ENCODE measurements at places on chromosomes 5 and 9.
A peak's percentile ranks its signal among the peaks of the same experiment; 100 is the strongest.

DNA sequence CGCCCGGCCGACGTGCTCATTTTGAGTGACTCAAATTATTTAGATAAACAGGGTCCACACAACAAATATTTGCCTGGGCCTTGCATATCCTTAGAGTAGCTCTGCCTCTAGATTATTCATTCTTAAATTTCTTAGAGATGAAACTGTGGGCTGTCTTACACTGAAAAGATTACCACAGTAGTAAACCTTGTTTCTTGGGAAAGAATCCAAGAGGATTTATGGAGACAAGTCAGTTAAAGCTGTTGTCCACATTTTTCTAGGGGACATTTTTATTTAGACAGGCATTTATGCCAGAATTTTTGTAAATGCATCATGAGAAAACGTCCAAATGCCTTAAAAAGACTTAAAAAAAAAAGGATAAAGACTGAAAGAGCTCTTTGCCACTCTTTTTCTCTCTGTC lies 32.6 kb upstream of the RANBP3L start:
- no peak for DNase-seq

GRCh38 chr9:1794547-1795270 lies 220.4 kb upstream of the SMARCA2 start:
- DNase-seq: no peak

GRCh38 chr9:130290291-130291181 lies 25.0 kb downstream of the HMCN2 start:
- DNase-seq: no peak

- no peak for DNase-seq
Observed at GRCh38 chr9:83665580-83666200, 42.1 kb downstream of the UBQLN1 start.

- DNase-seq: no peak
Observed at GRCh38 chr9:600006-600405, 241.5 kb upstream of the DMRT1 start.

DNA sequence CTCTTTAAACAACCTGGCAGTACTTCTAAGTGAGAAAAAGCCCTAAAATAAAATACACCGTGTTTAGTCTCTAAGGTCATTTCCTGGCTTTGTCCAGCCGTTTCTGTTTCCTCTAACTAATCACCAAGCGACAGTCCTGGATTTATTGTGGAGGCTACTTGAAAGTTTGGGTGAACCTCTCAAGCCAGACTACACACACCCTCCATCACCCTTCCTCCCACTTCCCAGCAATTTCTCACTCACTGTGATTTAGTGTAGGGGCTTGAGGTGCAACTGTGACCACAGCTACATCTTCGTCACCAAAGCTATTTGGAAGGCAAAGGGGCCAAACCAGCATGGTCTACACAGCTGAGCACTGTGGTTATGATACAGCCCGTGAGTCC lies 240.0 kb upstream of the SLC24A2 start:
- no peak for DNase-seq

DNA sequence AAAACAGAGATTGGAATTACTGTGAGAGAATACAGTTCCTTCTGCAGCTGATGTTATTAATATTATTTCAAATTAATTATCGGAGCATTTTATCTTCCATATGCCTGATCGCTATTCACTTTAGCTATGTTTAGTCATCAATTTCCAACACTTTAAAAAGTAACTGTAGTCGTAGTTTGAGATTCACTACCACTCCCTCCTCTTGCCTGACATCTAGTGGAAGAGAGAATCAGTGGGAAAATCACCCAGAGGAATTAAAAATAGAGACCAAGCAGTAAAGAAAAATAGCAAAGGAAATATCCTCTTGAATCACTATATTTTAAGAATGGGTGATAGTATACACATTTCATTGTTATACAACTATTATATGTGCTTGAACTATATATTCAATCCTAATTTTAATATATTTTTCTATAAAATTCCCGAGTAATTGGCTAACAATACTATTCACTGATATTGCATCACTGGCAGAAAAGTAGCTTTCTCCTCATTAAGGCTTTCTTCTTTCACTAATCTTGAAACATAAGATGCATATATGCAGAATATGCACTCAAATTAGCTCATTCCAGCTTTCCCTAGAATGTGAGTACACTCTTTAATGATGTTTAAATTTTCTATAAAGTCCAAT lies 708.7 kb downstream of the CDH9 start:
- DNase-seq: no peak

- DNase-seq: no peak
Observed at GRCh38 chr9:130323051-130323745, 57.6 kb downstream of the HMCN2 start.

DNA sequence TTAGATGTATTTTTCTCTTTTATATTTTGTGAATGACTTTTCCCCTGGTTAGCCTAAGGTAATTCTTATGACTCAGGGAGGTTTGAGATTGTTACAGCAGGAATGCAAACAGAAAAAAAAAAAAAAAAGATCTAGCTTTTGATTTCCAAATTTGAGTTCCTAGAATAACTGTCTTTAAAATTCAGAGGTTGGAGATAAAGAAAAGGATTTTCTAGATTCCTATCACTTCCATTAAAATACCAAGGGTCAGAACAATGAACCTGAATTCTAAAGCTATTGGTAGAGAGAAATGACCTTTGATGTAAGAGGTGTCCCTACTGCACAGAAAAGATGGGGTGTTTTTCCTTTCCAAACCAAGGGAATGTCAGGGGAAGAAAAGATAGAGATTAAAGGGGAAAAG lies 262.5 kb downstream of the DOCK8 start:
- no peak for DNase-seq

DNA sequence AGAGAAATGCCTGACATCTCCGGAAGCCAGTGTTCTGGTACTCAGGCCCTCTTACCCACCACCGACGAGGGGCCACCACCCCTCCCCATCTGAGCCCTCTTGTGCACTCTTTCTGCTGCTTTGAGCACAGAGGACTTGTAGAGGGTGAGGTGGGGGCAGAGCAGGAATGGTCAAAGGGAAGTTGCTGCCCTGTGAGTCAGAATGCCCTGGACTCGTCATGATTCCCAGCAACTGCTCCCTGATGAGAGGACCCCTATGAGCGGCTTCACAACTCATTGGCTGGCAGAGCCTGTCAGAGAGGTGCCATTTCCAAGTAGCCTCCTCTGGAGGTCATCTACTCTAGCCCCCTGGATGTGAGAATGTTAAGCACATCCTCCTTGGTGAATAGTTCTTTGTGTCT lies 845 bp downstream of the ECSCR start:
- no peak for DNase-seq

- DNase-seq: no peak
Observed at GRCh38 chr9:129252937-129253802, 75.1 kb upstream of the IER5L start.

DNA sequence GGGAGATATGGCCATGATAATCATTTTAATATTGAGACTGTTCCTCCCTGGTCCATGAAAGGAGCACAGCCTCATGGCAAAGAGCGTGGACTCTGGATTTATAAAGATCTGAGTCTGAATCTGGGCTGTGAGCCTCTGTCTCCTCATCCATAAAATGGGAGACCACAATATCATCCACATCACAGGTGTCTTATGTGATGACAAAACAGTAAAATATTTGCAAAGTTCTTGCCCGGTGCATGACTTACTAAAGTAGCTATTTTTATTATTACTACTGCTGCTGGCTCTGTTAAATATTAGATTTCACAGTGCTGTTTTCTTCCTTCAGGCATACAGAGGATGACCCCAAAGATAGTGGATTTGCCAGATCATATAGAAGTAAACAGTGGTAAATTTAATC lies 74.1 kb downstream of the TEK start:
- no peak for DNase-seq

- no peak for DNase-seq
Observed at GRCh38 chr5:140557965-140558364, 692 bp upstream of the SRA1 start.

- DNase-seq: no peak
Observed at GRCh38 chr5:33611877-33612276, 171.1 kb downstream of the TARS1 start.

DNA sequence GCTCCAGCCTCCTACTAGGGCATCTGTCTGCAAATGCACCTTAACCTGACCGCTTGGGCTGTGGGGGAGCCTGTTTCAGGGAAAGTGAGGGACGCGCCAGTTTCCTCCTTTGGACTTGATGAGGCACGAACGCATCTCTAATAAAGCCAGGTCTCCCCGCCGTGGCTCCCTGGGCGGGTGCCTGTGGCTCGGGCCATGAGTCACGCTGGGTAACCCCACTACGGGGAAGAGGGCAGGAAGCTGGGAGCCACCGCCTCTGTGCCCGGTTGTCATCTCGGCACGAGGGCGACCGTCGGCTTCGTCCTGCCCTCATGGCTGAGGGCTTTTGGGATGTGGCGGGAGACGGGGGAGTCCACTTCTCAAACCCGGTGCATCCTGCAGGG lies 12.1 kb downstream of the NOTCH1 start:
- DNase-seq: peak; percentile 79

- no peak for DNase-seq
Observed at GRCh38 chr9:133119846-133120500, 1.1 kb downstream of the RALGDS start.

- DNase-seq: no peak
Observed at GRCh38 chr5:4189317-4189716, 593.7 kb downstream of the IRX1 start.

GRCh38 chr5:61311056-61311610 lies 20.9 kb upstream of the ZSWIM6 start:
- no peak for DNase-seq

GRCh38 chr9:107542411-107543157 lies 53.0 kb upstream of the KLF4 start:
- DNase-seq: no peak

DNA sequence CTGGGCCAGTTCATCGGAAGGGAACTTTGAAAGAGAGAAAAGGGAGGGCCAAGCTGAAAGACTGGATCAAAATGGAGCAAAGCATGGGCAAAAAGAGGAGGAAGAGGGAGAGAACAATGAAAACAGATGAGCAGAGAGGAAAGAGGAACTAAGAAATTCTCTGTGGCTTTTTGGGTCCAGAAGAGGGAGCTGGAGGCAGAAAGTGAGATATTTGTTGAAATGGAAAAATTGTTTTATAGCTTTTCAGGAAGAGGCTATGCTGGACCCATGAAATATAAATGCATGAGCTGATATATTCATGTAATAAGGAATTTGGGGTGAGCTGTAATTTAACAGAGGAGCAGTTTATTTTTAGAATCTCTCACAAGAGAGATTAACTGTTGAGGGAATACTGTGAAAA lies 457.3 kb downstream of the DMAC1 start:
- no peak for DNase-seq

DNA sequence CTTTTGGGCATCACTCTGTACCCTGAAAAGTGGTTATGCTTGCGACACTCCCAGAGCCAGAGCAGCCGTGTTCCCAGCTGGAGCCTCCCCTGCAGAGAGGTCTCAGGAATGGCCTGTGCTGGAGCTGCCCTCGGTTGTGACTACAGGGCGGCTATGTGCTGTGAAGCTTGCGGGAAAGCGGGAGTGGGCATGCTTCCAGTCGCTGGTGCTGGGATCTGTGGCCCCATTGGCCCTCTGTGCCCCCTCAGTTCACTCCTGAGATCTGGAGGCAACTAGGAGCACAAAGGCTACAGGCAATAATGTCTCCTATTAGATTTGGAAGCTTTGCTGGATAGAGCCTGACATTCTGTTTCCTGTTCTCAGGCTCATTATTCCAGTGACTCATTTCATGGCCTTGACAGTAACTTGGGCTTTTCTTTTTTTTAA lies 56.9 kb downstream of the GPR107 start:
- no peak for DNase-seq

GRCh38 chr5:10635867-10636350 lies 72.0 kb downstream of the ANKRD33B start:
- no peak for DNase-seq

GRCh38 chr9:71210326-71210725 lies 88.9 kb upstream of the TRPM3 start:
- no peak for DNase-seq

- DNase-seq: no peak
Observed at GRCh38 chr9:116592970-116593369, 94.1 kb upstream of the TRIM32 start.

- DNase-seq: no peak
Observed at GRCh38 chr9:104617418-104617817, 586 bp downstream of the OR13C9 start.

GRCh38 chr5:98341038-98342032 lies 432.1 kb upstream of the RGMB start:
- DNase-seq: no peak

DNA sequence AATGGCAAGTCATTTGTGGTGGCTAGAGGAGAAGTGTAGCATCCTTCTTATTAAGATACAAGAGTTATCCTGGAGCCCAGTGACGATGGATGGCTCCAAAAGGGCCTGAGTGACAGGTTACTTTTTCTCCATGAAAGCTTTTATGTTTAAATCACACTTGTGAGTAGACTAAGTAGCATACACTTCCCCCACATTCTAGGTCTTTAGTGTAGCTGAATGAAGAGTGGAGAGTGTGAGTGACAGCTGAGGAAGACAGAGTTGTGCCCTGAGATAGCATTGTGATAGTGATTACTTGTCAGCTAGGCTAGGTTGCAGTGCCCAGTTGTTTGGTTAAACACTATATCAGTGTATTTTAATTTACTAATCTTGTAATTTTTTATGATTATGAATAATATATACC lies 337.8 kb downstream of the TENT4A start:
- DNase-seq: no peak

- no peak for DNase-seq
Observed at GRCh38 chr5:148853868-148854267, 27.5 kb downstream of the ADRB2 start.

GRCh38 chr5:168881427-168882149 lies 302.4 kb upstream of the PANK3 start:
- DNase-seq: no peak

DNA sequence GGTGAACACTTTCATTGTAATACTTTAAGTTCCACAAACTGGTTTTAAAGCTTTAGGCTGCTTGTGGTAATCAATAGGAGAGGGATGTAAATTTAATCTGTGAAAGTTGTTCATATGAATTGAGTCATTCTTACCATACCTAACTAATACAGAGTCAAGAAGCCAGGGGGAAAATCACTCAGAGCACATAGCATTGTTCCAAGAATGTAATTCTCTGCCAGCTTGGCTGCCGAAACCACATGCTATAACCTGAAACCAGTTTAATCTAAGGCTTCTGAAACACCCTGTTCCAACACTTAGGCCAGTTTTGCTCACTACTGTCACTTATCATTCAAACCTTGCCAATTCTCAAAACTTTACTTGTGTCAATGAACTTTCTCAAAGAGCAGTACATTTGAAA lies 528.8 kb upstream of the GRAMD2B start:
- no peak for DNase-seq

DNA sequence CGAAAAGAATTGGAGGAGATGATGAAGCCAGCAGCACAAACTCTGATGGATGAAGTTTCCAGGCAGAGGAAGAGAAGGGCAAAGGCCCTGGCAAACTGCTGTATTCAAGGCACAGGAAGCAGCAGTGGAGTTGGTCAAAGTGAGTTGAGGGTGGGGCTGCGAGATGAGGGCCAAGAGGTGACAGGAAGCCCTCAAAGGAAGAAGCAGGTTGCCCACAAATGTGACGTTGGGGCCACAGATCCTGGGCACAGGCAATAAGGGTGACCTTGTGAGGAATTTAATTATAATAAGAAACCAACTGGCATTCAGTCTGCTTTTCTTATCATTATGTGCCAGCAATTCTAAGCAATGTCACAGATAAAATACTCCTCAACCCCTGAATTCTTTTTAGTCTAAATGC lies 261.8 kb downstream of the CTNND2 start:
- no peak for DNase-seq

All from activated CD8-positive, alpha-beta memory T cell treated with anti-CD3 and anti-CD28 coated beads, Interleukin-2, amount 50 U/mL, for 4 hours (primary cell).